ENCODE measurements at places on chromosomes 5 and 9.

GRCh38 chr9:1018121-1018520 is 32.0 kb upstream of the DMRT2 start:
- DNase-seq = peak; percentile 3

GRCh38 chr9:81637276-81637675 is 52.1 kb downstream of the TLE1 start:
- no peak for DNase-seq

- DNase-seq = no peak
Observed at GRCh38 chr9:13481274-13481673, 201.8 kb upstream of the MPDZ start.

- no peak for DNase-seq
Observed at GRCh38 chr5:1247811-1248210, 22.6 kb downstream of the SLC6A18 start.

GRCh38 chr5:3336666-3337065 is 259.0 kb upstream of the IRX1 start:
- DNase-seq = no peak

DNA sequence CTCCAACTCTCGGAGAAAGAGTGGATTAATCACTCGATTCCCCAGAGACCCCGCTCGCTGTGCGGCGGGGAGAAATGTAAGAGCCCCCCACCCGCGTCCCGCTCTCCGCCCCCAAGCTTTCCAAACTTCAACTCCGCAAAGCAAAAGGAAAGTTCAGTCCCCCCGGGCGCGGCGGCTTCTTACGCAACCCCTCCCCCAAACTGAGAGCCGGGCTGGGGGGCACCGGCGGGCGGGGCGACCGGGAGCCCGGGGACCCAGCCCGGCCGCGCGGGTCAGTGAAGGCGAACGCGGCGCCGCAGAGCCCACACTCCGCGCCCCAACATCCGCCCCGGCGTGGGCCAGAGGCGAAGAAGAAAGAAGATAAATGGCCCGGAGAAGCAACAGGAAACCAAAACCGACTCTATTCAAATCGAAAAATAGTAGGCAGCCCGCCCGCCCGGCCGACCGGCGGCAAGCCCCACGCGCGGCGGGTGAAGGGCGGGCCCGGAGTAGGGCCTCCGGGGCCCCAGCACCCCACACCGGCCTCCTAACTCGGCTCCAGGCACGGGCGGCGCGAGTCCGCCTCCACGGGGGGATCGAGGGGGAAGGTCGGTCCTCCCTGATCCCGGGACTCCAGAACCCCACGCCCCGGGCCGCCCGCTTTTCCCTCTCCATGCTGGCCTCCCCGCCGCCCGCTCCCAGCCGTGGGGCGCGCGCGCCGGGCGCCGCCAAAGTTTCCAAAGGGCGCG is 720 bp downstream of the NOTCH1 start:
- DNase-seq = no peak
